ENCODE measurements at places on chromosomes 6 and 20.

- no peak for DNase-seq
These were observed 11.5 kb downstream of the ABHD12 start for GRCh38 chr20:25378884-25379733.

- no peak for DNase-seq
These were observed 624.1 kb downstream of the CD109 start for GRCh38 chr6:74320074-74320473.

DNA sequence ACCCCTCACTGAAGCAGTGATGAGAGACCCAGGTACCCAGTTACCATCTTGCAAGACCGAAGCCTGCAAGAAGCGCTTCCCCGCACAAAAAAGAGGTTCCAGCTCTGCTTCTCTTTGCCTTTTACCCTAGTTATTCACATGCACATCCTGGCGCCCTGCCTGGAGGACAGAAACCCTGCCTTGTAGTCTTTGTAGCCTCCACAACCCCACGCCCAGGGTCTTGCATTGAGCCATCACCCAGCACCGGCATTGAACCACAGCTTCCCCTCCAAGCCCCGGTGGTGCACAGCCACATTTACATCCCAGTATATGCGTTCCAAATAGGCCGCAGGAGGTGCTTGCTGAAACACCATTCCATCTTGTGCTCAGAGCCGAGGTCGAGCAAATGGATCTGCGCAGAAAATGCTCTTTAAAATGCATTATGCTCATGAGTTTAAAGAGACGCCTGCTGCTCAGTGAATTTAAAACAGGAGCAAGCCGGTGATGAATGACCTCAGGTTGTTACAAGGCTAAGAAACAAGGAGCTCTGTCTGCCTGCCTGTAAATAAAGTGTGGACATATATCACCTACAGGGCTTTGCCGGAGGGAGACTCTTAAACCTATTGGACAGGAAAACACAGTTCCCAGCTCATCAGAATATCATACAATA is 61.7 kb downstream of the GNAS-AS1 start:
- no peak for DNase-seq

DNA sequence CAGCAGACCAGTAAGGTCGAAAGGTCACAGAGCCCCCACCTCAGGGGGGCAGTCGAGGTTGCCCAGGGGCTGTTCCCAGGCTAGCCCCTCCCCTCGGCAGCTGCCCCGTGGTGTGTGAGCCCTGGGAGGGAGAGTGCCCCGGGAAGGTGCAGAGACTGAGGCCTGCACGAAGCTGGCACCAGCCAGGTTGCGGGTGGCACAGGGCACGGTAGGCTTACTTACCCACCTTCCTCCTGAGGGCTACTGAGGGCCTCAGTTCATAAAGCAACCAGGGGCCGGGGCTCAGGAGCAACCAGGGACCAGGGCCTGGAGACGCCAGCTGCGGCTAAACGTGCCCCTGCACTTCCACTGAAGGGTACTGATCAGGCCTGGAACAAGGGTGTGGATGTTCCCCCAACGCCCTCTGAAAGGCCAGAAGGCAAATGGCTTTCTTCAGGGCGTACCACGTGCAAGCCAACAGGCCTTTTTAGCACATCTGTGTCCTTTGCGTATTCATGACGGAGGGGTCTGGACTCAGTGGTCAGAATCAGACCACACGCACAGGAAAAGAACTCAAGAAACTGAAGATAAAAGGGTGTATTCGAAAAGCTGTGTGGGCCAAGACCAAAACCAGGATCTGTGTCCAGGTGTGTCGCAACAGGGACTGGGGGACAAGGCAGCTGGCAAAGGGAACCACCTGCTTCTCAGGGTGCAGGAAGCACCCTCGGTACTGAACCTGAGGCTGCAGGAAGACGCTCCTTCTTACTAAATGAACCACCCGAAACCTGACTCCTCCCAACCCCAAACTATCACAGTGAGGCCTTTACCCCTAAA is 24.5 kb upstream of the TCFL5 start:
- DNase-seq: no peak

DNA sequence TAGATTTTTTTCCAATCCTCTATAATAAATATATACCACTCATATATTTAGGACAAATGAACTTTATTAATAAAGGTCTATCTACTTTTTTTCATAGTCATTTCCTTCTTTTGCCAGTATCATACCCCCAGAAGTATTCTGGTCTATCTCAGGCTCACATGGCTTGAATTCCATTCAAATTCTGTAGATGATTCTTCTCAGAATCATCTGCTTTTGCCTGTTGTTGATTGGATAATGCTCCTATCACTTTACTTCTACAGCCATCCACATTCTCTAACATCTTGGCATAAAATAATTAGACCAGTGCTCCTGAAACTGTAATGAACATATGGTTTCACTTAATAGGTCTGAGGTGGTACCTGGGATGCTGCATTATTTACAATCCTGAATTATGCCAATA is 121.2 kb downstream of the GFRAL start:
- no peak for DNase-seq

GRCh38 chr20:23193801-23194384 is 107.8 kb upstream of the CD93 start:
- no peak for DNase-seq

DNA sequence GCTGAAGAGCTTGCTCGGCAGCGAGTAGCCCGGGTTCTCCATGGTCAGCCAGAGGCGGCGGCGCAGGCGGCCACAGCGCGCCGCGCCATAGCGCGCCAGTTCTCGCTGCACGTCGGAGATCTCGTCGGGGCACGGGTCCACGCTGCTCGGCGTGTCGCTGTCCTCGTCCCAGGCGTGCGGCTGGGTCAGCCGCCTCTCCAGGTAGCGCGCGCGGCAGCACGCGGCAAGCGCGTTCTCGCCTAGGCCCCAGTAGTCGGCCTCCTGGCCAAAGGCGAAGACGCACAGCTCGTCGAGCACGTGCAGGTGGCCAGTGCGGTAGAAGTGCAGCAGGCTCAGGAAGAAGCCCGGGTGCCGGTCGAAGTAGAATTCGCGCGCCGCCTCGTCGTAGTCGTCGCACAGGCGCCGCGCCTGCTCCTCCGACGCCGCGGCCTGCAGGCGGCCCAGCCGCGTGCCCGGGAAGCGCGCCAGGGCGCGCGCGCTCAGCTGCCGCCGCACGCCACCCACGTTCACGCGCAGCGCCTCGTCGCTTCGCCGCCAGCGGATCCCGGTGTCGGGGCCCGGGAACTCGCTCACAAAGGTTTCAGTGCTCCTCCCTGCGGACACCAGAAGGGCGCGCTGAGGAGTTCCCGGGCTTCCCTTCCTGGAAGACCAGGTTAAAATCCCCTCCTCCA is 2.7 kb downstream of the KCNS1 start:
- DNase-seq: peak; percentile 44

DNA sequence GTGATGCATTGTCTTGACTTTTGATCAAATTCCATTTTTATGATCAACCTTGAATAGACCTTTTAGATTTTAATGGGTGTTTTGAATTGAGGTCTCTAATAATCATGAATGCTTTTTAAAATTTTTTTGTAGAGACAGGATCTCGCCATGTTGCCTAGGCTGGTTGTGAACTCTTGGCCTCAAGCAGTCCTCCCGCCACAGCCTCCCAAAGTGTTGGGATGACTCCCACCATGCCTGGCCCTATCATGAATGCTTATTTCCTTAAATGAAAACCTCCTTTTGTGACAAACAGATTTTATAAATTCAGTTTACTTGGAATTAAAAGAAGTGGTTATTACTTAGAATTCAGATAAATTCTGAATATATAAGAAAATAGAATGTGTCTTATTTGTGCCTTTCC is 60.2 kb upstream of the KIF25 start:
- no peak for DNase-seq

DNA sequence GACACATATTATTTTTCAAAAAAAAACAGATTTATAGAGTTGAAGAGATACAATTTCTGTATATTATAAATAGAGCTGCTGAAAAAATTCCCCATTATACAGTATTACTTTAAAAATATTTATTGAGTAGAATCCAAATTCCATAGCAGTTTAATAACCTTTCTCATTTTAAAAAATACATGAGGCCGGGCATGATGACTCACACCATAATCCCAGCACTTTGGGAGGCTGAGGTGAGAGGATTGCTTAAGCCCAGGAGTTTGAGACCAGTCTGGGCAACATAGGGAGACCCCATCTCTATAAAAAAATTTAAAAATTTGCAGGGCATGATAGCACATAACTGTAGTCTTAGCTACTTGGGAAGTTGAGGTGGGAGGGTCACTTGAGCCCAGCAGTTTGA is 13.0 kb downstream of the ATRN start:
- no peak for DNase-seq

GRCh38 chr20:32227306-32227705 is 19.6 kb downstream of the POFUT1 start:
- DNase-seq: no peak

DNA sequence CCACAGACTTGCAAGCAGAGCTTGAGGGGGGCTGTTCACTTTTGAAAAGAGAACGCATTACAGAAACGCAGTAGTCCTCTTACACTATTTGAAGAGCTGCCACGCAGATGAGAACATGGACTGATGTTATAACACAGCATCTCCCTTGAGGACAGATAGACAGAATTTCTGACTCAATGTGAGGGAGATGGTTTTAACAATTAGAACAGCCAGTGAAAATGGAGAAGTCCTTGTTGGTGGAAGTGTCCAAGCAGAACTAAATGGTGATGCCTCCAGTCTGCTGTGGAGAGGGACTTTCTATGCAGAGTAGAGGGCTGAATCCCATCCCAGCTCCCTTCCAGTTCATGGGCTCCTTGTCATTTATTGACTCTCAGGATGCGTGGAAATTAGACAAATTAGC is 100.0 kb downstream of the RREB1 start:
- no peak for DNase-seq

GRCh38 chr6:21750575-21750974 is 157.0 kb downstream of the SOX4 start:
- no peak for DNase-seq

All from activated naive CD4-positive, alpha-beta T cell treated with anti-CD3 and anti-CD28 coated beads, Interleukin-2, amount 10 ng/mL, durations not matched to agents 7 days and 5 days (primary cell).